CD4-positive, alpha-beta memory T cell (primary cell): ENCODE measurements at places on chromosomes 4 and X. TPM values are rescaled to one million over a fixed set of nuclear protein-coding genes. Genes with fewer than 3 reads are reported as not detected.

Gene HGFAC
- polyA plus RNA-seq, result not detected

Gene EFHC2
- 5.1 TPM for polyA plus RNA-seq

Gene CENPVL2
- not detected for polyA plus RNA-seq

Gene SH3D19
- polyA plus RNA-seq, result 0.56 TPM

Gene ANKRD50
- polyA plus RNA-seq, result not detected

Gene GAGE12F
- polyA plus RNA-seq, result not detected

Gene ZDHHC9
- 8.1 TPM for polyA plus RNA-seq

Gene NLRP2B
- not detected for polyA plus RNA-seq

Gene TCEAL2
- 0.29 TPM for polyA plus RNA-seq

Gene GSX2
- not detected for polyA plus RNA-seq

Gene TCEAL6
- not detected for polyA plus RNA-seq

Gene PABPC1L2A
- polyA plus RNA-seq, result not detected

Gene RTL3
- polyA plus RNA-seq, result not detected

Gene CXorf51A
- not detected for polyA plus RNA-seq

Gene VSIG4
- polyA plus RNA-seq, result not detected

Gene PIM2
- polyA plus RNA-seq, result 489 TPM

Gene LAMTOR3
- 29.0 TPM for polyA plus RNA-seq

Gene ADH7
- polyA plus RNA-seq, result not detected

Gene PPARGC1A
- not detected for polyA plus RNA-seq

Gene LPAR4
- not detected for polyA plus RNA-seq

Gene CPZ
- polyA plus RNA-seq, result not detected

Gene CD38
- polyA plus RNA-seq, result 3.0 TPM
